ENCODE measurements at places on chromosomes 6 and 20. TPM values are rescaled to one million over a fixed set of nuclear protein-coding genes. Genes with fewer than 3 reads are reported as not detected.

GRCh38 chr6:70693887-70694286, 26.2 kb downstream of the SMAP1 start:
- no peak for DNase-seq

- no peak for DNase-seq
These were observed 23.0 kb upstream of the IGF2R start for GRCh38 chr6:159945801-159946392.

DNA sequence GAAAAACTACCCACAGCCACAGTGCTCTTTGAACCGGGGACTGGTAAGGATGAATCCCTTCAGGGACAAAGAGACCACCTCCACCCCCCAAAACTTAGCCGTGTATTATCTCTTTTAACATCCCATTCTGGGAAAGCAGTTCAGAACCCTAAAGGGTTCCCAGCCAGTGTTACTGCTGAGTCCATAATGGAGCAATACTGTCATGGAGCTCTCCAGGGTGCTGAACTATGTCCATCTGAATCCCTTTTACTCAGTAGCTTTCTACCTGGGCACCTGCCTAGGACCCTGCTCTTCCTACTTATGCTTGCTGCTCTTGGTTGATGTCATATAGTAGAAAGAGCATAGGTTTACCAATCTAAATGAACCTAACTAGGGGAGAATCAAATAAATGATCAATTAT, 22.3 kb upstream of the SAYSD1 start:
- peak; percentile 64 for DNase-seq

- no peak for DNase-seq
These were observed 526.0 kb upstream of the SOX4 start for GRCh38 chr6:21067521-21067920.

GRCh38 chr6:140370441-140370840, 996.0 kb upstream of the CITED2 start:
- DNase-seq, result no peak

- peak; percentile 77 for DNase-seq
These were observed 12.1 kb upstream of the OCSTAMP start for GRCh38 chr20:46562373-46563169.

DNA sequence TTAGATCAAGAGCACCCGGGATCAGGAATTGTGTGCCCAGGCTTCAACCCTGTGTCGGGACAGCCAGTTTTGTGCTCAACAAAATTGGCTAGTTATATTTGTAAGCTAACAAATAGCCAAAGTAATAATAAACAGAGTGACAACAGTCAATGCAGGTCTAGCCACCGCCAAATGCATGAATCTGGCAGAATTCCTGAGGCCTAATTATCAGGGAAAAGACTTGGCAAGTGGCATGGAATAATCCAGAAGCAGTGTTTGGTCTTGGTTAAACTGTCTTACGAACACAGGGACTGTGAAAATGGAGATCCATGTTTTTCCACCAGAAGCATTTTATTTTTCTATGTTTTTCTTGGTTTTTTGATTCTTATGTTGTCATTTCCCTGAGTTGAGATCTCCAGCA, 268.8 kb downstream of the ZNF217 start:
- no peak for DNase-seq

GRCh38 chr6:80441131-80441530, 334.7 kb downstream of the BCKDHB start:
- DNase-seq, result no peak

GRCh38 chr20:14488212-14488611, 150.8 kb upstream of the FLRT3 start:
- DNase-seq, result no peak

GRCh38 chr20:55057779-55058415, 582.5 kb downstream of the DOK5 start:
- no peak for DNase-seq

DNA sequence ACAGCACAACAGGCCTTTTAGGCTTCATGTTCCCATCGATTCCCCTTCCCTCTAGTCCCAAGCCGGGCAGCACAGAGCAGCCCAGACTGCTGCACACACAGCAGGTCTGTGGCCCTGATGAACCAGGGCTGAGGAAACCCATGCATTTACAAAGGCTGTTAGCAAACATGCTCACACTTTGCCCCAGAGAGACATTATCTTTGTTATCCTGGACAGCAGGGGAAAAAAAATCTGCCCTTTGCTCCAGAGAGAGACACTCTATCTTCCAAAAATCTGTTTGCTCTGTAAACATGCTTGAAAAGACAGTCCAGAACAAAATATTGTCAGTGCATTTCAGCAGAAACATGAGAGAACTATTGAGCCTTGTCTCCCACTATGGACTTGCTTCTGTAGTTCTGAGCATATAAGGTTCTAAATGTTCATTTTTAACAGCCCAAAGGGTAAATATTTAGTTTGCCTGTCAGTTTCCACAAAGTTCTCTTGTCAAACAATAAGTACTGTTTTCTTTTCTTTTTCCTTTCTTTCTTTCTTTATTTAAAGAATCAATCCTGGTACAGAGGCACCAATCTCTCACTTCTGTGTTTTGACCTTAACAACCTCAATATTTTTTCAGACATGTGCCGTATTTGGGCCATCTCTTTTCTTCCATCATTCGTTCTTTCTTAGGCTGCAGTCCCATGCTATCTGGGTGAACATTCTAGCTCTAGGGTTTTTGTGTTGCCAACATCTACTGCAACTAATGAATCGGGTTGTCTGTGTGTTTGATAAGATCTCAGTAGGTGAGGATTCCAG, 468.0 kb downstream of the EPM2A start:
- no peak for DNase-seq

DNA sequence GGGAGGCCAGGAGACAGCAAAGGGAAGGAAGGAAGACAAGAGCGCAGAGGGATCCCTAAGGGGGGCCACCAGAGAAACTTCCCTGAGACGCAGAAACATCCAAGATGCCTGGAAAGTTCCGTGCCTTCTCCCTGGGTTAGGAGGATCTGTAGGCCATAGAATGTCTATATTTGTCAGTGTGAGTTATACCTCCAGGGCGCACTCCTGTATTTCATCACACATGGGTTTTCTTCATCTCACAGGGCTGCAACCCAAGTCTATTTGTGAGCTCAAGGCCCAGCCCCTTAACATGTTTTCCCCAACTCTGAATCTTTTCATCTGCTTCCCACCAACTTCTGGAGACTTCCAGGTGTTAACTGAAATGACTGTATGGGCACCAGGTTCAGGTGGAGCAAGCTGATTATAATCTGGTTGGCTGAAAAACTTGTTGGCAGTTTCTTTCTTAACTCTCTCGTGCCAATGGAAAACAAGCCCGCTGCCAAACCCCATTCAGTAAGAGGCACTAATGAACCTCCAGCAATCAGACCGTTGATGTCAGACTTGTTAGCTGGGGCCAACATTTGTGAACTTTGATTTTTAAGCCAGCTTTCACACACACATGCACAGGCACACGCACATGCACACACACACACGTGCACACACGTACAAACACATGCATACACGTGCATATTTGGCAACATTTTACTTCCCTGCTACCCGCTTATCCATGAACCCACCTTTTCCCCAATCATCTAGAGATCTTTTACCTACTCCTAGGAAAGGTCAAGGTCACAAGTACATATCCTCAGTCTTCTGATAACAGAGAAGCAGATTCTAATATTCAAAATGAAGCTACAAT, 247.5 kb upstream of the GMDS start:
- DNase-seq, result no peak

DNA sequence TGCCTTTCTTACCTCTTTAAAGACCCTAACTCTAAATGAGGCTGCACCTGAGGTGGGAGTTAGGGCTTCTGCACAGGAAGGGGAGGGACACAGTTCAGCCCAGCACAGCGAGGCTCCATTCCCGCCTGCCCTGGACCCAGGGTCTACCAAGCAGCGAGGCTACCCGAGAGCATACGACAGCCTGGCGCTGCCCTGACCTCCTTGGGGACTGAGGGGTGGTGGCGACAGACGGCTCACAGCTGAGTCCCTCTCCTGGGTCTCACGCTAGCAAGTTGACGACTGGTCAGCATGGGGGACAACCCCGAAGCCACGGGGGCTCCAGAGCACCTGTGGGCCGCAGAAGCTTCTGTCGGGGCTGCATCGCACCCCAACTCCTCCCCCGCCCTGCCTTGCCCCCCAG, 24.4 kb downstream of the SLC17A9 start:
- no peak for DNase-seq

- DNase-seq, result no peak
These were observed 230.4 kb downstream of the CLVS2 start for GRCh38 chr6:123226398-123226797.

DNA sequence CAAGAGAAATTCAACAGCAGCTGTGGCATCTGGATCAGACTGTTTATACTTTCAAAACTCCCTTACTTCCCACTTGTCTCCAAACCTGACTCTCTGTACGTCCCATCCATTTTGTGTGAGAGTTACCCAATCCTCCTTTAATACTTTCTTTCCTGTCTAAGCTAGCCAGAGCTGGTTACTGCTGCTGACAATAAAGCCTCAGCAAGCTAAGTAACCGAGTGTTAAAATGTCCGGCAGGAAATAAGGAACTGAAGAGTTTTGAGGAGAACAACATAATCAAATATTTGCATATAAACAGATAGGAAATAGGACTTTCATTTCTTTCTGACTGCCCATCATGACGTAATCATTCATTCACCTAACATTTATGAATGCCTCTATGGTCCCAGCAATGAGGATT, 11.6 kb downstream of the TMEM30A start:
- DNase-seq, result no peak

DNA sequence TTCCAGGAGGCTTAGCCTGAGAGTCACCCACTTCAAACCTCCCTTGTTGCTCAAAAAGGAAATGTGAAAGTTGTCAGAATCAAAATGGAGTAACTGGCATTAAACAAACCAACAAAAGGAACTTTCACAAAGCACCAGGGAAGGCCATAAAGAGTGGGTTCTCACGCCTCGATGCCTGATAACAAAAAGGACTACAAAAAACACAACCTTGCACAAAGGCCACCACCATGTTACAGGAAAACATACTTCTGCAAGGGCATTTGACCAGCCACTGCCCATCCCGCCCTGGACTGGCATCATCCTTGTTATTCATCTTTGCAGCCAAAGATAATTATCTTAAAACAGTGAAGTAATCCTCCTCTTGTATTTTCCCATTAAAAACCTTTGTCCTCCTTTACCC, 34.8 kb downstream of the RNASET2 start:
- DNase-seq, result no peak

DNA sequence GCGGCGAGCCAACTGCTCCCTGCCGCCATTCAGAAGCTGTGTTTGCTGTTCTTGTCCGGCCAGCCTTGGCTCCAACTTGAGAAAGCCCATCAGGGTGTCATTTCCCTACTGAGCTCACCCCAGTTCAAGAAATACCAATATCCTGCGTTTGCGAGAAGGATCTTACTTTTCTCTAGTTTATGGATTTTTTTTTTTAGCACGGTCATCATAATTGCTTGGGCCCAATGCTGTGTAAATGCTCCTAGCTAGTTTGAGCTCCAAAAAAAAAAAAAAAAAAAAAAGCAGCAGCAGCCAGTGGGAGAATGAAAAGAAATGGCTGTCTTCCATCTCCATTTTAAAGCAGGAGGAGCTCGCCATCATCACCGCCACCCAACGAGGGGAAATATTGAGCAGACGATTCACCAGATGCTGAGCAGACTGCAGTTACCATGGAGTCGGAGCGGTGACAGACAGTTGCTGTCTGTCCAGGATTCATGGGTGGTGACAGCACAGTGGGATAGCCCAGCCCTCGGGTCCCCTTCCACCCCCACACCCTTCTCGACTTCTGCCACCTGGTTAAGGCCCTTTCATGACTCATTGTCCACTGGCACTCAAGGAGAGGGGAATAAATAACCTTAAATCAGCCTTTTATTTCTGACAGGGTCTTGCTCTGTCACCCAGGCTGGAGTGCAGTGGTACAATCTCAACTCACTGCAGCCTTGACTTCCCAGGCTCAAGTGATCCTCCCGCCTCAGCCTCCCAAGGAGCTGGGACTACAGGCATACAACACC, 132.4 kb upstream of the SNX9 start:
- DNase-seq, result no peak

GRCh38 chr6:168050881-168051586, 28.0 kb downstream of the FRMD1 start:
- no peak for DNase-seq

DNA sequence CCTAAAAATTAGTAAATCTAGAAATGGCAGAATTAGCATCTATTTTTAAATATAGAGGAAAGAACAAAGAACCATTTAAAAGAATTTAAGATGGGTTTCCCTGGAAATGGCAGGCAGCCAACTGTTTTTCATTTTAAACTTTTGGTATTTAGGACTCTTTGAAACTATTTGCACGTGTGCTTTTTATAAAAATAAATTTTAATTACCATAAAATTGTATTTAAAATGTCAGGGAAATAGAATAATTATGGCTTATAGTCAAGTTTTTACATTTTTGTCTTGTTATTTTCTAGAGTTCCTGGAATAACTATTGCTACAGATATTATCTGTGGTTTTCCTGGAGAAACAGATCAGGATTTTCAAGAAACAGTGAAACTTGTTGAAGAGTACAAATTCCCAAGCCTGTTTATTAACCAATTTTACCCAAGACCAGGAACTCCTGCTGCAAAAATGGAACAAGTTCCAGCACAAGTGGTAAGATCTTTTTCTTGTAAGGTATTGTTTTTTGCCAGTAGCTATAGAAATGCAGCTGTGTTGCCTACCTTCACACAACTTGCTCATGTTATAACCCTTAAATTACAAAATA, 528.7 kb upstream of the SOX4 start:
- no peak for DNase-seq

DNA sequence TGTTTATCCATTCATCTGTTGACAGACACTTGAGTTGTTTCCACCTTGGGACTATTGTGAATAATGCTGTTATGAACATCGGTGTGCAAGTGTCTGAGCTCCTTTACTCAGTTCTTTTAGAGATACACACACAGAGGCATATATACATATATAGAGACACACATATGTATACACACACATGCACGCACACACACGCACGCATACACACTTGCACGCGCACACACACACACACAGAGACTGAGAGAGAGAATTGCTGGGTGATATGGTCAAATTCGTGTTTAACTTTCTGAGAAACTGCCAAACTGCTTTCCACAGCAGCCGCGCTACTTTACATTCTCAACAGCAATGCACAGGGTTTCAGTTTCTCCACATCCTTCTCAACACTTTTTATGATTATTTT, 273.3 kb downstream of the FARS2 start:
- no peak for DNase-seq

DNA sequence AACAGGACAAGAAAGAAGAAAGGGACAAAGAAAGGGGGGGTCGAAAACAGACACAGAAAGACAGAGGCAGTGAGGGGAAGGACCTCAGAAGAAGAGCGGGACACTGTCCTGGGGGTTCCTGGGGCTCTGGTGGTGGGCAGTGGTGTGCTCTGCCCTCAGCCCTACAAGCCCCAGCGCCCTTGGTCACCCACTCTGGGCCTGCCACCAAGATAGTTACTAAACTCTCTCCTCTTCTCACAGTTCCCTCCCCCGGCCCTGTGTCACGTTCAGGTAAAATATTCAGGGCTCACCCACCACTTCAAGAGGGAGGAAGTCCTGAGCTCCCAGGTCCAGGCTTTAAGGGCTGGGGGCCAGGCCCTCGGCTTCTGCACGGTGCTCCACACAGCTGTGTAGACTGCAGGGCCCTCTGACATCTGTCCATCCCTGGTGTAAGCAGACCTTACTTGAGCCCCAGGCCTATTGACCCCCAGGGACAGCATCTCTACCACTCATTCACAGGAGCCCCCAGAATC, 87.4 kb downstream of the MRPL14 start:
- DNase-seq, result no peak

The LGSN gene
- polyA plus RNA-seq, result 0.92 TPM

The FAM217A gene
- 3.5 TPM for polyA plus RNA-seq

The CALHM6 gene
- 4.8 TPM for polyA plus RNA-seq

The FHL5 gene
- 0.62 TPM for polyA plus RNA-seq

The CAP2 gene
- polyA plus RNA-seq, result 13.7 TPM
